Panc1 (cell line): ENCODE measurements at places on chromosomes 2 and 18. TPM values are rescaled to one million over a fixed set of nuclear protein-coding genes. Genes with fewer than 3 reads are reported as not detected.
A peak's percentile ranks its signal among the peaks of the same experiment; 100 is the strongest.

DNA sequence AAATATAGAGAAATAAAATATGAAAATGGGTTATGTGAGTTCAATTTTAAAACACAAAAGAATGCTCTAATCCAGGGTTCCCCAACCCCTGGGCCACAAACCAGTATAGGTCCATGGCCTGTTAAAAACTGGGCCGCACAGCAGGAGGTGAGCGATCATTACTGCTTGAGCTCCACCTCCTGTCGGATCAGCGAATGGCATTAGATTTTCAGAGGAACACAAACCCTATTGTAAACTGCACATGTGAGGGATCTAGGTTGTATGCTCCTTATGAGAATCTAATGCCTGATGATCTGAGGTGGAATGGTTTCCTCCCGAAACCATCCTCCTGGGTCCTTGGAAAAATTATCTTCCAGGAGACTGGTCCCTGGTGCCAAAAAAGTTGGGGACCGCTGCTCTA lies 34.7 kb downstream of the TTR start:
- no peak for DNase-seq
- H3K27me3 ChIP-seq: no peaks in the 10 kb centered on the region
- H3K4me1 ChIP-seq: no peaks in the 10 kb centered on the region
- no peaks in the 10 kb centered on the region; the same call in 1 of the 2 replicates for H3K36me3 ChIP-seq
- H3K4me3 ChIP-seq: no peak overlapping the region

DNA sequence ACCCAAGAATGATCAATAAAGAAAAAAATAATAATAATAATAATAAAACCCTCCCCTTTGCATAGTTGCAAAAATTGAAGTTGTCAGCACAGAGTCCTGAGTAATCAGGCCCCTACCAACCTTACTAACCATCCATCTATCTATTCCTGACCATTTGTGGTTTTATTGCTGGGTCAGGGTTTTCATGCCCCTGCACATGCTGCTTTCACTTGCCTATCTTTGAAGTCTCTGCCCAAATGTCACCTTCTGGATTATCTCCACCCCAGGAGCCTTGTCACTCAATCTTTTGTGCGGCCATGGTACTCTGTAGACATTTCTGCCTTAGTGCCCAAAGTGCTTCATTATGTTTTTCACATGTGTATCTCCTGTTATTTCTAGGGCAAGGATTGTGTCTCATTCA lies 35.1 kb downstream of the SLC30A6 start:
- no peaks in the 10 kb centered on the region for H3K4me1 ChIP-seq
- no peaks in the 10 kb centered on the region for H3K27me3 ChIP-seq
- no peak overlapping the region for H3K27ac ChIP-seq
- DNase-seq: no peak
- 0 out of 2 replicates have a peak, but pooled peaks cover 2% of the 10 kb centered on the region for H3K36me3 ChIP-seq

- H3K27ac ChIP-seq: no peak overlapping the region
- H3K36me3 ChIP-seq: no peaks in the 10 kb centered on the region
- no peaks in the 10 kb centered on the region for H3K4me1 ChIP-seq
- H3K27me3 ChIP-seq: no peaks in the 10 kb centered on the region
- no peak for DNase-seq
Measured at GRCh38 chr2:38505779-38506178, 96.9 kb downstream of the HNRNPLL start.

GRCh38 chr2:238238766-238239542 lies 884 bp downstream of the HES6 start:
- H3K27ac ChIP-seq: no peak overlapping the region
- H3K36me3 ChIP-seq: no peaks in the 10 kb centered on the region
- H3K4me3 ChIP-seq: peak overlapping the region; percentile 65
- H3K27me3 ChIP-seq: no peaks in the 10 kb centered on the region

ABCB6 gene
- 19.0 TPM for total RNA-seq
